ENCODE measurements at places on chromosomes 12 and 14.

DNA sequence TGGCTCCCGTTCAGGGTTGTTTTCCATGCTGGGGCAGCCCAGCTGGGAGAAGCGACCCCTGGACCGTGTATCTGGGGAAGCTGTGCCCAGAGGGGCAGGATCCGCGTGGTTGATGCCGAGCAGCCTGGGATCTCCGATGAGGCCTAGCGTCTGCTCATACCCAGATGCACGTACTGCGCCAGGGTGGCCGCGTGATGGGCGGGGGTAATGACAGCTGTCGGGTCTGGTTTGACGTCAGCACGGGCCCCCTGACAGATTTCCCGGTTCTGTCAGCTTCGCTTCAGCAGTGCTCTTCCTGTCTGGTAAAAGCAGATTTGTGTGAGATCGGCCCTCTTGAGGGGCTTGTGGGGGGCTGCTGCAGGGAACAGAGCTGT is 147.3 kb downstream of the TSPAN9 start:
- no peak for DNase-seq

- no peak for DNase-seq
Observed at GRCh38 chr14:63901434-63902085, 48.8 kb downstream of the SYNE2 start.

DNA sequence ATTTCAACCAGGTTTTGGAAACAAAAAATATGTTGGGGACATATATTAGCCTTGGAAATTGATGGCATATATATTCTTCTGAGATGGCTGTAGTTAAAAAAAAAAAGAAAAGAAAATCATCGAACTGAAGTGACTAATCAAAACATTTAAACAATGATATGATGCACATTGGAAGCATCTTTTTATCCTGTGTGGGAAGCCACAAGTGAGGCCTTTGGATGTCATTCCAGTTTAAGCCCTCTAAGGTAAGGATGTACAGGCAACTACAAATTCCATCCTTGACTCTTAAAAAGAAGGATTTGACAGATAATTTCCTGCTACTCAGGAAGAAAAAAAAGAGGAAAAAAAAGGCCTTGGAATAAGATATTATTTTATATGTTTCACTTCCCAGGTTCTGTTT is 9.6 kb upstream of the PTPRB start:
- no peak for DNase-seq

DNA sequence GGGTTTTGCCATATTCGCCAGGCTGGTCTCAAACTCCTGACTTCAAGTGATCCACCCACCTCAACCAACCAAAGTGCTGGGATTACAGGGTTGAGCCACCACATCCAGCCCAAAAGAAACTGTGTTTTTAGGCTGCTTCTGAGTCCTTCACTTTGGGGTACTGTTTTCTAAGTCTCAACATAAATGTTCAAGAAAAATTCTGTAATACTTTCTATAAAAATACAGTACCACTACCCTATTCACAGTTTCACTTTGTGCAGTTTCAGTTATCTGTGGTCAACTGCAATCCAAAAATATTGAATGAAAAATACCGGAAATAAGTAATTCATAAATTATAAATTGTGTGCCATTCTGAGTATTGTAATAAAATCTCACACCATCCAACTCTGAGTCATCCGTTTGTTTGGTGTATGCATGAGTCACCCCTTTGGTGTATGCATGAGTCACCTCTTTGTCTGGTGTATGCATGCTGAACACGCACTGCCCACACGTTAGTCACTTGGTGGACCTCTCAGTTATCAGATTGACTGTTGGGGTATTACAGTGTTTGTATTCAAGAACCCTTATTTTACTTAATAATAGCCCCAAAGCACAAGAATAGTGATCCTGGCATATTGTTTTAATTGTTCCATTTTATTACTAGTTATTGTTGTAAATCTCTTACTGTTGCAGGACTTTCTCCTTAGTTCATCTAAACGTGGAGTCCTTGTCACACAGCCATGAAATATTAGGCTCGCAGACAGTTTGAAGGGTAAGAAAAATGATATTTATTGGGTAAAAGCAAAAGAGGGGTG is 190.2 kb downstream of the FSCB start:
- no peak for DNase-seq

DNA sequence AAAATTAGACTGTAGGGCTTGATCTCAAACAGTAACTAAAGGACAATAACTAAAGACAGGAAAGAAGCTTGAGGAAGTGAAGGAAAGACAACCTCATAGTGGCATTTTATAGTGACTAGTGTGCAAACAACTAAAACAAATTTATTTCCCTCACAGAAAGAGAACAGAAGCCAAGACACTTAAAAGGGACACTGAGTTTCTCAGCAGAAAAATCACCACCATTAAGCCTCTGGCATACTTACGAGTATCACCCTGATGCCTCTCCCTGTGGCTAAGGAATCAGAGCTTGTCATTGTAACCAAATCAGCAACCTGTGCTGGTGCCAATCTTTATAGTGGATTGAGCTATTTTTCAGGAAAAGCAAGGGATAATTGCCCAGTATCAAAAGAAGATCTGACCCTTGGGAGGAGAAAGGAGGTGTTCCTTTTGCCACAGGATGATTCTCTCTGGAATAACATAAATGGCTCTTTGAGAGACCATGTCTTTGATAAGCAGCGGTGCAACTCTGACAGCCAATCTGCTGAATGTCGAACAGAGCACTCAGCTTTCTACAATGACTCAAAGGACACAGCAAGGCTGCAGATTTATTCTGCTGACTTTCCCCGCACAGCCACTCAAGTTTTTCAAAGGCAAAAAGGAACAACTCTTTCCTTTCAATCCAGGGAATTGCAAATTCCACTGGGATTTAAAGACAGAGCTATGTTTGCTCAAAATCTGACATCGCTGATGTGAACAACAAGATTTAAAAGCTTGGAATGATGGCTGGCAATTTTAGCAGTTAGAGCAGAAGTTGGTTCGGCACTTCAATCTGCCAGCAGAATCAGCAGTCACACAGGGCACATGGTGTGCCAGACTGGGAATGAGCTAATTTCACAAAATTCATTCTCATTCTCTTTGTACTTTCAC is 34.6 kb downstream of the ATF7 start:
- DNase-seq: no peak

- no peak for DNase-seq
Observed at GRCh38 chr12:51147309-51147708, 25.6 kb downstream of the TFCP2 start.

- no peak for DNase-seq
Observed at GRCh38 chr12:68812553-68813241, 4.7 kb downstream of the MDM2 start.

GRCh38 chr14:104969741-104970230 is 8.4 kb downstream of the AHNAK2 start:
- DNase-seq: no peak

DNA sequence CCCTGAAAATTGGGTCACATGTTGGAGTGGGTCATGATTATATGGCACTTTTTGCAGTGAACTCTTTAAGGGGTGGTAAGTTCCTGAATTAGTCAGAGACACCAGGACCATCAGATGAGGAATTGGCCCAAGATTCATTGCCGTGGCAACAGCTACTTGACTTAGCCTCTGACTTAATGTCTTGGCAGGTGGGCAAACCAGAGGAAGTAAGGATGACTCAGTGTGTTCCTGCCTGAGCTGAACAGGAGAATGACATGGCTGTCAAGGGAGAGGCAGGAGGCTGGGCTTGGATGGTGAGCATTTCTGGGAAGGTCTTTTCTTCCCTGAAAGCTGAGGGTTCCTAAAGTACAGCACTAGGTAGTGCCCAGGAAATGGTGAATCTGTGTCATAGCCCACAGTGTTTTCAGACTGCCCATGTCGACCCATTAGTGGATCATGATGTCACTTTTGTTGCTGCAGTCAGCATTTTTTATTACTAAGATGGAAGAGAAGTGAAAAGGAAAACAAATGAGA is 170.1 kb upstream of the PWP1 start:
- no peak for DNase-seq

GRCh38 chr12:47981496-47982260 is 18.3 kb downstream of the TMEM106C start:
- no peak for DNase-seq

GRCh38 chr12:5628501-5628900 is 196.6 kb downstream of the NTF3 start:
- DNase-seq: no peak

DNA sequence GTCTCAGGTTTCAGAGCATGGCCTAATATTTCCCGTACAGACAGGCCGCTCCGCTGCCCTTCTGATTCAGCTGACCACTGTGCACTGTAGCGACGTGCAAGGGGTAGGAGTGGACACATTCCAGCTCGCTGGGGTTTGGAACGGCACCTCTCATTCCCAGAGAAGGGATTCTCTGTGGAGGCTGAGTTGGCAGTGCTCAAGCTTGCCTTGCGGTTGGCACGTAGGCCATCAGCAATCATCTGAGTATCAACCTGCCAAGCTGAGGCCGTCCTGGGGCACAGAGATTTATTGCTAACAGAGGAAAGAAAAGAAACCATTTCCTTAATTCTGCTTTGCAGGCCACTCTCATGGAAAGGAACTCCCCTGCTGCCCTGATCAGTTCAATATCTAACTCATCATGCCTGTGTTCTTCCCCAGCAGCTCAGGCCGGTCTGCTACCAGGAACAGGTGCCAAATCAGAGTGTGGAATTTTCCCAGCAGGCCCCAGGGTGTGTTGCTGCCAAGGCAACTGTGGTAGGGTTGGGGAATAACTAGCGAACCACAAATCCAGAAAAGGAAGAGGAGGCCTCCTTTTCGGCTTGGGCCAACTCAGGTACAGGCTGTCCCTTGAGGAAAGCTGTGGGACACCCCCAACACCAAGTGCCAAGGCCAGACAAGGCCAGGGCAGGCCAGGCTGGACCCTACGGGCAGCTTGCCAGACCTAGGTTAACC is 92.5 kb downstream of the SSPN start:
- no peak for DNase-seq

DNA sequence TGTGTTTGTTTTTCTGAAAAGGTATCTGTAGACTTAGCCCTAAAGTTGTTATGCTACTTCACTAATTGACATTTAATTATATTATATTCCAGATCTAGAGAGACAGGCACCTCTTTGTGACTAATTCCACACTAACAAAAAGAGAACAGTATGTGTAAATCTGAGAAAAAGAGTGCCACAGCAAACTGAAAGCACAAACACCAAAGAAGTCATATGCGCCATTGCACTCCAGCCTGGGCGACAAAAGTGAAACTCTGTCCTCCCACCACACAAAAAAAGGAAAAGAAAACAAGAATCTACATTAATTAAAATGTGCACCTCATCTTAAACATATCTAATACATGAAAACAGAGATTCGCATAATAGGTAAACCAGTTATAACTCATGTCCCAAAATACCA is 4.4 kb upstream of the CSRNP2 start:
- no peak for DNase-seq

DNA sequence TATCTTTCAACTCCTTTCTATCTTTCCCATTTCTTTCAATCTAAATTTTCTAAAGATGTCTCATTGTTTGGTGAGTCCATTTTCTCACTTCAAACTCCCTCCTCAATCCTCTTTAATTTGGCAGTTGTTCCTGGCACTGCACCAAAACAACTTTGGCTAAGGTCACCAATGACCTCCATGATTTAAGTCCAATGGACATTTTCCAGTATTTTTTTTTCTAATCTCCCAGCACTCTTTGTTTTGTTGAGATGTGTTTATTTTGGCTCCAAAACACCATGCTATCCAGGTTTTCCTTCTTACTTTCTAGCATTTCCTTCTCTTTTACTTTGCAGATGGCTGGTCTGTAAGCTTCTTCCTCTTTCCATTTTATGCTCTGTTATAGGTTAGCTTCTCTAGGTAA is 42.5 kb upstream of the OTOGL start:
- DNase-seq: no peak

GRCh38 chr12:120417917-120418580 is 19.9 kb upstream of the COX6A1 start:
- no peak for DNase-seq

GRCh38 chr14:64035143-64035542 is 182.3 kb downstream of the SYNE2 start:
- no peak for DNase-seq

DNA sequence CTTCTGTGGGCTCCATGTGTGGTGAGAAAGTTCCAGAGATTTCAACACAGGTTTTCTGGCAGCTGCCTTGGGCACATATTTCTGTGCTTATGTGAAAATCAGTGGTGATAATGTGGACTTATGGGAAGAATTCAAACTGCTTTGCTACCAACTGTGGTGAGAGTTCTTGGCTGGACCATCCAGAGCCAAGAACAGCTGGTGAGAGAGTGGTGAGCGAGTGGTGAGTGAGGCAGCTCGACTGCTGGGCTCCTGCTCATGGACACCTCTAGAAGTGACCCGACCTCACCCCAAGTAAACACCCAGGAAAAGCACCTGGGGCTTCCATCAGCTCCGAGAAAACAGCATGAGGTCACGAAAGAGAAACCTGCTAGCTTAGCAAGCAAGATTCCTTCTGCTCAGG is 106.4 kb downstream of the PIWIL1 start:
- no peak for DNase-seq

GRCh38 chr14:55438066-55438683 is 2.2 kb downstream of the TBPL2 start:
- DNase-seq: peak; percentile 24

DNA sequence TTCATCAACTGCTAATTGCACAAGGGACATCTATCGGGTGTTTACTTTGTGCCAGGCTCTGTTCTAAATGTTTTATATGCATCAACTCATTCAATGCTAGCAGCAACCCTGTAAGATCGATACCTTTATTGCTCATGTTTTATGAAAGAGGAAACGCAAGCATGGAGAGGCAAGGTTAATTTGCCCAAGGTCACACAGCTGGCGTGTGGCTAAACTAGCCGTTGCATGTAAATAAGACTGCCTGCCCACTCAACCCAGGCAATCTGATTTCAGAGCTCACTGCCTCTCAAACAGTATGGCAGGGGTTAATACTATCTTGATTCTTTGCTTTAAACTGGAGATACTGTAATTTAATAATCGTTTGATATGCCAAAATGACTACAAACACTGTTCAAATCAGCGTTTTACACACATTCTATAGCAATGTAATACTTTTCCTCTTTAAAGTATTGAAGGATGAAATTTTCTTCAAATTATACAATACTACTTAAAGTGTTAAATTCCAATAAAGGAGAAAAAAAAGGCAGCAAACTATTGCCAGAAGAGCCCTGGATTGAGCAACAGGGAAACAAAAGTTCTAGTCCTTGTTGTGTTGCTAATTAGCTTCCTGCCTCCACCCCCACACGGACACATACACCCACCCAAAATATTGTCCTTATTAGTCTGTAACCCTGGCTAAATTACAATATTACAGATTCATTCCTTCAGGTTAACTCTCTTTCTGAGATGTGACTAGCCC is 39.1 kb upstream of the DHRS7 start:
- DNase-seq: no peak

GRCh38 chr12:28360253-28360652 is 170.0 kb downstream of the CCDC91 start:
- no peak for DNase-seq

GRCh38 chr14:34794217-34794616 is 79.8 kb upstream of the CFL2 start:
- no peak for DNase-seq

Measured in GM12891 (cell line).